ENCODE measurements at places on chromosomes 6 and 20. TPM values are rescaled to one million over a fixed set of nuclear protein-coding genes. Genes with fewer than 3 reads are reported as not detected.

Gene GDAP1L1
- 0.08 TPM for total RNA-seq

Gene UBD
- total RNA-seq: 0.93 TPM

DNA sequence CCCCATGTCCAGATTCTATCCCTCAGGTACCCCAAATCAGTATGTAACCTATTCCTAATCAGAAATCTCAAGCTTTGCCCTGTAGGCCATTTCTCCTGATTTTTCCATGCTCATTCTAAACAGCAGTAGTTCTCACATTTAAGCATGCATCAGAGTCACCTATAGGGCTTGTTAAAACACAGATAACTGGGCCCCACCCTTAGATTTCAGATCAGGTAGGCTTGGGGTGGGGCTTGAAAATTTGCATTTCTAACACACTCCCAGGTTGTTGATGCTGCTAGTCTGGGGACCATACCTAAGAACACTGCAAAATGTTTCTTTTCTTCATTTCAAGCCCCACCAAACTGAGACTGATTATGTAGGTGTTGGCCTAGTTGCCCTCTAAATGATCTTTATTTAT, 621.2 kb upstream of the FLRT3 start:
- DNase-seq: no peak

GRCh38 chr6:129120856-129121638, 238.1 kb downstream of the LAMA2 start:
- no peak for DNase-seq

DNA sequence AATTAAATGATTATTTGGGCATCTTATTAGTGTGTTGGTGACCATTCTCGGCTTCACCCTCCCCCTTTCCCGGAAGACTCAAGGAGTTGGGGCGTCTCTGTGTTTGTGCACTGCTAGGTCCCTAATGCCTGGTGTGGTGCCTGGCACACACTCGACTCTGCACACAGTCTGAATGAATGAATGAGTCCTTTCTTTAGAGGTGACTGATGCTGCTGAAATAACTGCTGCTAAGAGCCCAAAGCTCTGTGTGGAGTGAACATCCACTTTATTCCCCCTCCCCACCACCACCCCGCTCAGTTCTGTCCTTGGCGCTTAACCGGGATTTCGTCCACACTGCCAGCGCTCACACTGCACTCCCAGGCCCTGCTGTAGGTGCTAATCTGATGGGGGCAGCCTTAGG, 1.2 kb upstream of the PHACTR3 start:
- DNase-seq: no peak

DNA sequence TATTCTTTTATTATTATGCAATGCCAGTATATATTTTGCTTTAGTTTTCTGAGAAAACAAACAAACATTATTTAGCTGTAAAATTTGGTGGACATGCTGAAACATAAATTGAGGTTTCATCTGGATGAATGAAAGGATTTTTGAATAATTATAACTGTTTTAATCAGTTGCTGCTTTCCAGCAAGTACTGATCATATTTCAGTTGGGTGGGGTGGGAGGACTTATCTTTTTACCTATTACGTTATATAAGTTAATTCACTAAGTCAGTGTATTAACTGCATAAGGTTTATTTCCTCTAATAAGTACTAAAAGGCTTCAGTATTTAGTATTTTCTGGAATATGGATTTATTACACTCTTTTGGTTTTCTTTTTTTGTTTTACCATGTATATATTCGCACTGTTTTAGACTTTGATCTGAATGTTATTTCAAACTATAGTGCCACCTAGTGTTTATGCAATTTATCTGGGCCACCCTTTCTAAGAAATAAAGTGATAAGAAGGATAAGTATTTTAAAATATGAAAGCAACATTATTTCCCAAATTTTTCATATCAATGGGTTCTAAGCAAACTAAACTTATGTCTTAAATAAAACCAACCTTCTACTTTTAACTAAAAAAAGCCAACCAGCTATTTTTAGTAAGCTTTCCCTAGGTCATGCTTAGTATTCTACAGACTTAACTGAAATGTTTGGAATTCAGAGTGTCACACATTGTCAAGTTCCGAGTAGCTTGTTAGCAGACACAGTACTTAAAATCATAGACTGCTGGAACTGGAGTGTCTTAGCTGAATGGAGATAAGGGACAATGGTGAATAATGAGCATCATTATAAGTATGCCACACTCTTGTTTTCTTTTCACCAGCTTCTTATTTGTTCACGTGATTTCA, 105.4 kb upstream of the MCHR2 start:
- no peak for DNase-seq

DNA sequence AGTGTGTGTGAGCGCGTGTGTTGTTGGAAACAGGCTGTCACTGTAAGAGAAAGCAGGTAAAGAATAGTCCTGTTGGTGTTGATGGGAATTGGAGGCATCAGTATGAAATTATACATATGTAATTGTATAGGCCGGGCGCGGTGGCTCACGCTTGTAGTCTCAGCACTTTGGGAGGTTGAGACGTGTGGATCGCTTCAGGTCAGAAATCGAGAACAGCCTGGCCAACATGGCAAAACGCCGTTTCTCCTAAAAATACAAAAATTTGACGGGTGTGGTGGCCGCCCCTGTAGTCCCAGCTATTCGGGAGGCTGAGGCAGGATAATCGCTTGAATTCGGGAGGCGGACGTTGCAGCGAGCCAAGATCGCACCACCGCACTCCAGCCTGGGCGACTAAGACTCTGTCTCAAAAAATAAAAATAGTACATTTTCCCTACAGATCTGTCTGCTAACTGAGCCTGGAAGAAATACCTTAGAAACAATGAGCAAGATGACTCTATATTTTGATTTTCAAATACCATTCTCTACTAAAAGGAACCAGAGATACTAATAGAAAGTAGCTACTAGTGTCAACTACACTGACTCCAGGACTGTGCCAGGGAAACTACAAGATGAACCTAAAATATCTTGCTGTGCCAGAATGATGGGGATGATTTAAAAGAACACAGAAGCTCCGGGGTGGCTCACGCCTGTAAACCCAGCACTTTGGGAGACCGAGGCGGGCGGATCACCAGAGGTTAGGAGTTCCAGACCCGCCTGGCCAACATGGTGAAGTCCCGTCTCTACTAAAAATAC, 110.8 kb downstream of the TRIM27 start:
- DNase-seq: no peak

- DNase-seq: no peak
Observed at GRCh38 chr6:67287566-67287965, 1347.5 kb upstream of the ADGRB3 start.

DNA sequence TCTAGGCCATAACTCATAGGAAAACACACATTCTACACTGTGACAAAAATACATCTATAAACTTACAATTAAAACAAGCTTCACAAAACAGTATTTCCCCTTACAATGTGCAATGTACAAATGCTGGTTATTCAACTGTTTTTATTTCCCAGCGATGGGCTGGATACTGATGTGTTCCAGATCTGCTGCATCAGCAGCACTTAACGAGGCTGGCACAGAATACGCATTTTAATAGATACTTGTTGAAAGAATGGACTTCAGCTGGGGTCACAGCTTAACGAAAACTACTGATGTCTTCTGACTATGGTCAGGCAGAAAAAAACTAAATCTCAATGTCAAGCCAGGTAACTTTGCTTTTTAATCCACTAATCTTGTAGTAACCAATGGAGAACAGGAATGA, 70.9 kb downstream of the B4GALT5 start:
- no peak for DNase-seq

DNA sequence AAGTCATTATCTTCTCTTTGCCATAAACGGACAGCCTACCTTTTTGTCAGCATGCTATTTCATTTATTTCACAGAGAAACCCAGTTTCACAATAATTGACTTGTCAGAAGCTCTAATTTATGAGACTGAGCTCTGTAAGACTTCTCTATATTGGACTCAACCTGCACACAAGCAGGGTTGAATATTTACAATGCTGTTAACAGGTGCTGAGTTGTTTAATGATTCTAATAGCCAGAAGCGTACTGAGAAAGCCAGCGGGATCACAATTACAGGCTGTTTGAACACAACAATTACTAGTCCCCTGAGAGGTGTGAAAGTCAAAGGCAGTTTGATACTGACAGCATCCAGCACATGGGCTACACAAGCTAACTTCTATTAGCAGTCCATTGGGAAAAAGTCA, 128.2 kb upstream of the SIM1 start:
- no peak for DNase-seq

DNA sequence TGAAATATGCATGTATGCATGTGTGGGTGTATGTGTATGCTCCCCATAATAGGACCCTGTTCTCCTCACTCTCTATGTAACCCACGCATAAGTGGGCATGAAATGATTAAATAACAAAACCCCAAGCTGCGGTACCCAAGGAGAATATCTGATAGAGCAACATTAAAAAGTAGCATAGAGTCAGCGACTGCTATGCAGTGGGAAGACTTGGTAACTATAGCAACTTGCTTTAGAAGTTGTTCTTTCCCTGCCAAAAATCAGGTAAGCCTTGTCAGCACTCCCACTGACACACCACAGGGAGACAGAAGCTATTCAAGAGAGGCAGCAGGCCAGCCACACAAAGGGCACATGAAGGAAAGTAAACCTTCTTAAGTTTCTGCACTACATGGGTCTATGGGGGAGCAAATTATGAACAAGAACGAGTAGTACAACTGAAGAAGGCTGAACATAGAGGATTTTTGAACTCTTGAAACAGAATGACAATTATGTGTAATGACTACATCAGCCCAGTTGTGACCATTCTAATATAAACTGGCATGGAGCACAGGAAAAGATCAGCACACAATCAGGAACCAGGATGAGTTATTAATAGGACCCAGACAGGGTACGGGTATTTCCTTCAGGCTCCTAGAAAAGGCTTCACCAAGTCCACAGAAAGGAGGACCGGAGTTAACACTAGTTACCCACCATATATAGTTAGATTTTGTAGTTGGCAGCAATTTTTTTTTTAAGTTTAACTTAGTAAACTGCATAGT, 89.9 kb downstream of the GPR6 start:
- DNase-seq: no peak

DNA sequence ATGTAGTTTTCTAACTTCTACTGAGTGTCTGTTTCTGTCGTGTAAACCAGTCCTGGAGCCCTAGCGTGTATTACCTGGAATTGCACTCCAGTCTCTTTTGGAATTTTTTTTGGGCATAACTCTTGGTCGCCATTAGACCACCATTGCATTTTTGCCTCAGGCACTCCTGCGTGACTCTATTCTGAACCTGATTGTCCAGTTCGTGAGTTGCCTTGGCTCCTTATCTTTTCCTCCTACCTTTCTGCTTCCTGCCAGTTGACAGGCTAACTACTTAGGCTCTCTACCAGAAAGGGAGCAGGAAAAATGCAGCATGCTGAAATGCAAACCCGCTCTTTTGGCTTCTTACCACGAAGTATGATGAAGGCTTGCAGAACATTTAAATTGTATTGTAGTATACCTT, 490.9 kb upstream of the SOX4 start:
- no peak for DNase-seq

- DNase-seq: no peak
Observed at GRCh38 chr20:19589787-19590362, 168.2 kb upstream of the RIN2 start.

DNA sequence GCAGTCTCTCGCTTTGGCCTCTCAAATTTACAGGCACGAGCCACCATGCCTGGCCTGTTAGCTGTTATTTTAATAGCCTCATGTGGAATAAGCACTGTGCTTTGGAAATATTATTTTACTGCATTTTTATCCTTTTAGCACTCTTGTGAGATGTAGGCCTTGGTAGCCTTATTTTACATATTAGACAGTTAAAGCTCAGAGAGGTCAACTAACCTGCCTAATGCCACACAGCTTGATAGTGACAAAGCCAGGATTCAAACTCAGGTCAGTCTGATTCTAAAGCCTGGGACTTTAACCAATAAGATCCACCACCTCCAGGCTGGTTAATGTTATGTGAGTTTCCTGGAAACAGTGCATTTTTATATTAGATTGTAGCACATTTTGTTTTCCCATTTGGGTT, 9.5 kb downstream of the TNFAIP3 start:
- DNase-seq: no peak

DNA sequence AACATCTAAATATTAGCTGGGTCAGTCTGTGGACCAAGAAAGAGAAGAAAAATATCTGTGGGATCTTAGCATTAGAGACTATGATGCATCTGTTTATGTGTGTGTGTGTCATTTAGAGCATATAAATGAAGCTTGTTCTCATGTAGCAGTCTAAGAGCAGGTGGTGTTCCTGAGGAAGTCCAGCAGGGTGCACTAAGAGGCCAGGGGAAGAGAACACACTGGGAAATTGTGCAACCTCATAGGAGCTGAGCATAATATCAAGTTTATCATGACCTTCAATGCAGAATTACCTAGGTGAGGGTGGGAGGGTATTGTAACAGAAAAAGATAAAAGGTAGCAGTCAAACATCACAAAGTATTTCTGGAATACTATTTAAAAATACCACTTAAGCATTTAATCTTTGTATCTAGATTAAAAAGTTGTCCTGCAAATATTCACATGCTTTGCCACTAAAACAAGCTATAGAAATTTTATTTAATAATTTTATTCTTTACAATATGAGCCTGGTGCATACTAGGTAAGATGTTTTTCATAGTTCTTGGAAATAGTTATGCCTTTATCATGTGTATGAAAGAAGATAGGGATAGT, 80.5 kb downstream of the SMPDL3A start:
- DNase-seq: no peak

DNA sequence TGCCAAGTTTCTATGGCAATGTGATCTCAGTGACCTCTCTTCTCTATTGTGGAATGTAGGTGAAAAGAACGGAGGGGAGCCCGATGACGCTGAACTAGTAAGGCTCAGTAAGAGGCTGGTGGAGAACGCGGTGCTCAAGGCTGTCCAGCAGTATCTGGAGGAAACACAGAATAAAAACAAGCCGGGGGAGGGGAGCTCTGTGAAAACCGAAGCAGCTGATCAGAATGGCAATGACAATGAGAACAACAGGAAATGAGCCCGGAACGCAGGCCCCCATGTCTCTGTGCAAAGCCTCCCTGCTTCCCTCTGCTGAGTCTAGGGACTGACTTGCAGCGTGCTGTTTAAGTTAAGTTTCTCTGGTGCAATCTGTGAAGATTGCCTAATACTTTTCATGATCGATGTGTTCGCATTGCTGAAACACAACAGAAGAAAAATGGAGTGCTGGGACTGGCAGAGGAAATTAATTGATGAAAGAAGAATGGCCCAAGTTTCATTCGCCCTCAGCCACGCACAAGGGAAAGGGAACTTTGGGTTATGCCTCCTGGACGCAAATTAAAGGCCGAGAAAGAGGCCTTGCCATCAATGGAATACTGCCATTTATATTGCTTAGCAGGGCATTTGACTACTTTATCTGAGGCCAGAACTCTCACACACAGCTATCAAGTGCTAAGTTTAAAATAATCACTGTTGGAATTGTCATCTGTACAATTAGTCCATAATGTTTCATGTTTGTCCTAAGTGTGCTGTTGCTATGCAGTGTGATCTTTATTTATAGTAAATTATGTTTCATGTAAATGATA, 146.4 kb downstream of the AKAP7 start:
- DNase-seq: peak; percentile 56

GRCh38 chr6:165231581-165232561, 77.5 kb downstream of the C6orf118 start:
- no peak for DNase-seq

DNA sequence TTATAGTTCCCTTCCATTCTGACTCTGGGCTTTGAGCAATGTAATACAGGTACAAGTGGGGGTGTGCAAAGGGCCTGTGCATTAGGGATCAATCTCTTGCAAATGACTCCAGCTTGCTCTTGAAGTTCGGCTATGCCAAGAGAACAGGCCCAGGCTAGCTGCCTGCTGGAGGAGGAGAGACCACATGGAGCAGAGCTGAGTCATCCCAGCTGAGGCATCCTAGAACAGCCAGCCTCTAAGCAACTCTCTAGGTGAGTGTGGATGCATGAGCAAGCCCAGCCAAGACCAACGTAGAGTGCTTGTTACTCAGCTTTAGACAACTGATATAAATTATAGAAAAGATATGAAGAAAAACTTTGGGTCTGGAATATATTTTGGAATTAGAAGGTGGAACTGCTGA, 47.6 kb upstream of the RBM24 start:
- no peak for DNase-seq

All from activated T-helper 1 cell treated with anti-CD3 and anti-CD28 coated beads, Interleukin-12 subunit alpha, Interleukin-12 subunit beta, Interleukin-2, Interleukin-4 antibody, amounts not matched to agents 30 ng/mL and 10 ng/mL and 1 ng/mL, durations not matched to agents 14 hours and 24 hours and 36 hours (primary cell).